ENCODE measurements at places on chromosomes 2 and 18.
A peak's percentile ranks its signal among the peaks of the same experiment; 100 is the strongest.

DNA sequence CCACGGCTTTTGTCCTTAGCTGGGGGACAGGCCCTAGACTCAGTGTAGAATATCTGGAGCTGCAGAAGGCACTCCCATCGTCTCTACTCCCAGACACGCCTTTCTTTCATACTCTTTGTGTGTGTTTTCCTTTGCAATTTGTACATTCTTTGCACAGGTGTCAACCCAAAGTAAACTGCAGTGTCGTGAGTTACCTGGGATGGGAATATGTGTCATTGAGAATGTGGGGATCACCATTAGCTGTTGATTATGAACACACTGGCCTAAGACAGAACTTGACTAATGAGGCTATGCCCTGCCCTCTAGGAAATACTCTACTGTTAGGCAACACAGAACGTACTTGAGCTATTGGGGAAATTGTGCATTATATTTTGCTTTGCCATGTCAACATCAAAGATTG lies 233.3 kb downstream of the SETBP1 start:
- no peak for DNase-seq

GRCh38 chr2:119950966-119951365 lies 61.9 kb upstream of the EPB41L5 start:
- DNase-seq: no peak

- DNase-seq: no peak
Observed at GRCh38 chr18:55462652-55463051, 125.3 kb downstream of the TCF4 start.

GRCh38 chr18:58101291-58101794 lies 57.3 kb downstream of the NEDD4L start:
- DNase-seq: peak; percentile 46

- no peak for DNase-seq
Observed at GRCh38 chr2:8502316-8502715, 179.5 kb upstream of the ID2 start.

DNA sequence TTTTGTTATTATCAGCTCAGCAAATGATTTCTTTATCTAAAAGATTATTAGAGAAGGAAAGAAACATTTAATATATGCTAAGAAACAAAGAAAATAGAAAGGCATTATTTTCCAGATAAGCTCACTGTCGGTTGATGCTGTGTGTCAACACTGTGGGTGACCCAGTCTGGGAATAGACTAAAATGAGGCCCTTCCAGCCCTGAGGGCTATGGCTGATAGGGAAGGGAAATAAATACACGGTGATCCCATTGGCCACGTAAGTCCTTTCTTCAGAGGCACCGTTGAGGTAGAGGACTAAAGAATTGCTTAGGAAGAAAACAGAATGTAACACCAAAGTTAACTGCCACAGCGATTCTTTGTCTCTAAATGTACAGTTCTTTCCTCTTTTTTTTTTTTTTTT lies 1.8 kb downstream of the ABCB11 start:
- DNase-seq: no peak

- no peak for DNase-seq
Observed at GRCh38 chr2:74392449-74392743, 12.3 kb upstream of the DCTN1 start.

DNA sequence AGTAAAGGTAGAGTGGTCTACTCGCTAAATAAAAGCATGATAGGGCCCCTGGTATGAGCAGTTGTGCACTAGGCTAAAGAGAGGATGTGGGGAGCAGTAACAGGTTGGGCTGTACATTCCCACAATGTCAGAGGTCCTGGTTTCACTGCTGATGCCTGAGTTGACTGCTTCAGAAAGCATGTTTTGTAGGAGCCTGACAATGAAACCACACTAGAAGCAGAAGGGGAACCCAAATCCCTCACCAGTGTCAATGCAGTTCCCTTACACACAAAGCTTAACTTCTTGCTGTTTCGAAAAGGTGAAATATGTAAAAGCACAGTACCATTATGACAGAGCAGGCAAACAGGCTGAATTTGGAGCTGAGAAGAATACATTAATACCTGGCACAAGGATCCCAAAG lies 291.7 kb upstream of the KYNU start:
- DNase-seq: no peak

GRCh38 chr2:233945146-233945545 lies 28.0 kb downstream of the TRPM8 start:
- DNase-seq: no peak

GRCh38 chr2:168355121-168355520 lies 101.0 kb upstream of the CERS6 start:
- no peak for DNase-seq

DNA sequence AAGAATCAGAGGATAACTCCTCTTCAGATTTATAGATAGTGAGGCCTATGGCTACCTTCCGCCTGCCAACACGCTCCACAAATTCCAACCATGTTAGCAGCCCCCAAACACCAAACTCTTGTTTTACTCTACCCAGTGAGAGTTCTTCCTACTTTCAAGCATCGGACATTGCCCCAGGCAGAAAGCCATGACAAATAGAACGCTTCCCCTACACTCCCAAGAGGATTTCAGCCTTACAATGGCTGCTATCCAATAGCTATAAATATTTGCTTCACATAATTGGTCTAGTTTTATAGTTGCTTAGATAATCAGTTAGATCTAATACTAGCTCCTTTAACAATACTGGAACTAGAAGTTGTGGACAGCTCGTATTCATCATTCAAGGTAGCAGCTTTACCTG lies 503.4 kb upstream of the VRK2 start:
- DNase-seq: no peak

DNA sequence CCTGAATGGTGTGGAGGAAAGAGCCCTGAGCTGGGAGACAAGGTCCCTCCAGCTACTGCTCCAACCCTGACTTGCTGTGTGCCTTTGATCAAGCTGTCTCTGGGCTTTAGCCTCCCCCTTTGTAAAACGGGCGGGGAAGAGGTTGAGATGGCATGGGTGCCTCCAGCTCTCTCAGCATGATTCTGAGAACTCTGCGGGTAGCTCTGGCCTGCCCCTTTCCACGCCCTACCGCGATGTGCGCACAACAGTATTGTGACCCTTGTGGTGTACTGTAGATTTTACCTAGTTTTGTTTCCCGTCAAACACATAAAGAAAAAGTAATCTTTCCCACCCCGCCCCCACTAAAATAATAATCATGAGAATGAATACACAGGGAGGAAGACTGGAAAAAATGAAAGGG lies 5.3 kb downstream of the CD8A start:
- no peak for DNase-seq

DNA sequence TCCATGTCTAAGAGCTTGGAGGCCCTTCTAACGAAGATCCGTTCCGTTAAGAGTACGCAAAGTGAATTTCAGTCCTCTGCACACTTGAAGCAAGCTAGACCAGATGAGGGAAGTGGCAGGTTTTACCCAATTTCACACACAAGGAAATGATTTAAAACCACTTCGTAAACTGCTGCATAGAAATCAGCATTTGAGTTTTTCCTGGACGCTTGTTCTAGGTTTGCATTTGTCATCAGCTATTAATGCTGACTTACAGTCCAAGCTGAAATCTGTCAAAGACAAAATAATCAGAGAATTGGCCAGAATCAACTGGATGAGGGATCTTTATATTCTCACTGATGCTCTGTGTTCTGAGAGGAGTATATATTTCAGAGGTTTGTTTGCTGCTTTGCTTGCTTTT lies 117.6 kb upstream of the RASGRP3 start:
- DNase-seq: no peak

- no peak for DNase-seq
Observed at GRCh38 chr18:10995550-10995949, 153.8 kb downstream of the PIEZO2 start.

GRCh38 chr2:151775057-151775740 lies 40.9 kb upstream of the NEB start:
- DNase-seq: no peak

GRCh38 chr2:13413989-13414388 lies 697.3 kb downstream of the TRIB2 start:
- DNase-seq: peak; percentile 44

DNA sequence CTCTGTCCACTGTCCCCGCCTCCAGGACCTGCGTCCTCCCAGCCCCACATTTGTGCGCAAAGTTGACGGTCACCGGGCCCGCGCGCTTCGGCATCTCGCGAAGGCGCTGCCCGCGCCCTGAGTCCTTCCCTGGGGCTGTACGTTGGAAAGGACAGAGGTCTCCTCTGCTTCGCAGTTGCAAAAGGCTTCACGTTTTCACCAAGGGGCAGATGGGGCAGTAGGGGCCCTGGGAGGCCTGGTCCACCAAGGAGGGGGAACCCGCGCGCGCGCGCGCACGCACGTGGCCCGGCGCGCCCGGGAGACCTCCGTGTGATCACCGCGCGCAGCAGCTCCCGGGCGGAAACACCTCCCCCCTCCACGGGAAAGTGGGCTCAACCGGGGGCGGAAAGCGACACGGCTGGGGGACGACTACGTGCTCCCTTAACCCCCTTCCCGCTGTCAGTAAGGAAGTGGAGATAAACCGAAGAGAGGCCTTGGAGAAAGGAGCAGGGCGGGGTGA lies 21.9 kb downstream of the TEX44 start:
- DNase-seq: peak; percentile 80

DNA sequence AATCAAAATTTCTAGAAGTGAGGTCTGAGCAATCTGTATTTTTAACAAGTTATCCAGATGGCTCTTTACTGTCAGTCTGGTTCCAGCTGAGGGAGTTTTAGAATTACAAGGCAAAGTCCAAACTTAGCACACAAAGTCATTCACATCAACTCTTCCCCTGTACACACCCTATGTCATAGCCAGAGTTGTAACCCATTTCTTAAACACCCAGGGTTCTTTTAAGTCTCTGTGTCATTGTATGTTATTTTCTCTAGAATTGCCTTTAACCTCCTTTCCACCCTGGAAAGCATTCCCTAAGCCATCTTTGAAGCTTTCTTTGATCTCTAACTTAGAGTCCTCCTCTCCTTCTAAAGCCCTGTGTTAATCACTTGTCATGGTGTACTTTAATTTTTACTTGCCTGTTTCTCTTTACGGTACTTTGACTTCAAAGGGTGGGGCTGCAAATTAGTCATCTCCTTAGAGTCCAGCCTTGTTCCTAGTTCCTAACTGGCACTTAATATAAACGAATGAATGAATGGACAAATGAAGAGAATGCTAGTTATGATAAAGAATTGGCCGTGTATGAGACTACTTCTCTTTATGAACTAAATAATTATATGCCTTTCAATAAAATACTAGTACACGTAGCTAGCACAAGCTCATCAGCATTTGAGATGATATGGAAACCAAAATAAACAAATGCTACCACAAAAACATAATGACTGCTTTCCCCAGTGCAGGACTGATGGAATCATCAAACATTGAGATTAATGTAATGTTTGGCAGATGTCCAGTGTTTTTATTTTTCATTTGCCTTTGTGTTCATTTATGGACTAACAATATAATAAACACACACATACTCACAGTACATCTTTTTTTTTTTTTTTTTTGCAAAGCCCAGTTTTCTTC lies 11.9 kb upstream of the ACTR3 start:
- no peak for DNase-seq

DNA sequence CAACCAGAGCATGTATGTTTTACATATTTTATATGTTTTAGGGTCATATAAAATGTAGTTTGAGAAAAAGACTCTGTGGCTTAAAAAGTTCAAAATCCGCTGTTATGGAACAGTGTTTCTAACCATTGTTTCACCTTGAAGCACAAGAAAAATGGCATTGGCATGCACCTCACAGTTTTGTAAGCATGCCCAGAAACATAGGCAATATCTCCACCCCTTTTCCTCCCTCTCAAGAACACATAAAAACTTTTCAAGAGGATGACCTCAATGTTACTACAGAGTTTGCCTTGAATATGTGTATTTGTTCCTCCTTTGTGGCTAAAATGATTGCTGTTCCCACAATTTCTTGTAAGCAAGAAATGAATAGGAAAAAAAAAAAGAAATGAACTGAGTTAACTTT lies 29.3 kb upstream of the SLC40A1 start:
- no peak for DNase-seq
